Endothelial cell of umbilical vein (primary cell): ENCODE measurements at places on chromosomes 7 and 10. TPM values are rescaled to one million over a fixed set of nuclear protein-coding genes. Genes with fewer than 3 reads are reported as not detected.

ABCC2 gene
- 1.7 and 3.3 TPM in 2 replicates for total RNA-seq

CYP3A4 gene
- not detected in 2 replicates for total RNA-seq

PDE1C gene
- total RNA-seq = 2.9 and 3.1 TPM in 2 replicates

FRG2B gene
- total RNA-seq = not detected in 2 replicates

DNA sequence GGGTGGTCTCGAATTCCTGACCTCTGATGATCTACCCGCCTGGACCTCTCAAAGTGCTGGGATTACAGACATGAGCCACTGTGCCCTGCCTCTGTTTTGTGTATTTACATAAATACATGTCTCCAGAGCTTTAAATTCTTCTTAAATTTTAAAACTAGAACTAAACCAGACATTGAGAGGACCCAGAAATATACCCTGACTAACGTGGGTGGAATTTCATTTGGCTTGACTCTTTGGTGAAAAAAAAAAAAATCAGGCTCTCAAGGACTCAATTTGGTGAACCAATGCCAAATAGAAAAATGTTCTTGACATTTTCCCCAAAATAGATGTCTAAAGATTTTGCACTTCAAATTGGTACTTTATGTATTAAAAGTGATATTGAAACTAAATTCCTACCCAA is 16.6 kb upstream of the FAS start:
- DNase-seq = no peak

DNA sequence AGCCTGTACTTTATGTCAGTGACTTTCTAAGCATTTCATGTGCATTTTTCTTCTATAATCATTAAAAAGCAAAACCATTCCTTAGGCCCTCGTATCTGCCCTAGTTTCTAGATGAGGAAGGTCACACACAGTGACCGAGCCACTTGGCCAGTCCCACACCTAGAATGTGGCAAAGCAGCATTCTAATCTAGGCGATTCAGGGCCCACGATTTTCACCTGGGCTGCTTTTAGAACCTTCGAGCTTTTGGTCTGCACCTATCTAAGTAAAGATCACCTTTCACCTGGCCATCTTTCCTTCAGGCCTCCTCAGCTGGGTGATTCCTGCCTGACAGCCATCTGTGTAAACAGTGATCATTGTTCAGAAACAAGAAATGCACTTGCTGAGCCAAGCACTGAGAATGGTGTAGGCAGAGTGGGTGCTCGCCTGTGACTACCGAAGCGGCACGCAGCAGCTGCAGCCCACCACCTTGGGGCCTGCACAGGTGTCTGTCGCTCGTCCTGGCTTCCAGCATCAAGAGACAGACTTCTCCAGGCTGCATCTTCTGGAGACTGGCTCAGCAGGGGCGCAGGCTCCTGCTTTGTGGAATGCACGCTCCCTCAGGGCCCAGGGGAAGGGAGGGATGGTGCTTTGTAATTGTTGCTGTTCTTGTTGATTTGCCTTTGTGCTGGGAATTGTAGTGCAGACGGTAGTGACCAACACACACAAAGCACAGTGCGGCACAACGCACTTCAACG is 149.0 kb upstream of the INSYN2A start:
- no peak for DNase-seq

DNA sequence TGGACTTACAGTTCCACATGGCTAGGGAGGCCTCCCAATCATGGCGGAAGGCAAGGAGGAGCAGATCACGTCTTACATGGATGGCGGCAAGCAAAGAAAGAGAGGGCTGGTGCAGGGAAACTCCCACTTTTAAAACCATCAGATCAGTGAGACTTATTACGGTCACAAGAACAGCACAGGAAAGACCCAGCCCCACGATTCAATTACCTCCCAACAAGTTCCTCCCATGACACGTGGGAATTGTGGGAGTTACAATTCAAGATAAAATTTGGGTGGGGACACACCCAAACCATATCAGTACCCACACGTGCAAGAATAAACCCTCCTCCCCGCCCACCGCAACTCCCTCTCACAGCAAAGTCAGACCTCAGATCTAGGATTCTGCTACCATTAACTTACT is 4.5 kb upstream of the AIFM2 start:
- DNase-seq = no peak
